Placental pericyte (primary cell): ENCODE measurements at places on chromosomes 1 and 21. TPM values are rescaled to one million over a fixed set of nuclear protein-coding genes. Genes with fewer than 3 reads are reported as not detected.

The OVAAL gene
- total RNA-seq = not detected in 2 replicates

The CRYBG2 gene
- under 0.01 TPM in 1 of 2 replicates, not detected in the other for total RNA-seq

The CYP4A22 gene
- not detected in 2 replicates for total RNA-seq

The CR1 gene
- total RNA-seq = under 0.01 TPM in 1 of 2 replicates, not detected in the other

The FCGR2B gene
- 0.14 TPM in 1 of 2 replicates, not detected in the other for total RNA-seq

The INKA2 gene
- 4.0 and 6.3 TPM in 2 replicates for total RNA-seq

The ZBTB48 gene
- 11.5 and 14.4 TPM in 2 replicates for total RNA-seq

The CD1B gene
- total RNA-seq = not detected in 2 replicates

The USH2A gene
- under 0.01 TPM in 1 of 2 replicates, not detected in the other for total RNA-seq

The TDRD5 gene
- total RNA-seq = not detected in 2 replicates

The NBPF26 gene
- total RNA-seq = 13.7 and 24.1 TPM in 2 replicates

The SPOCD1 gene
- 56.7 and 148 TPM in 2 replicates for total RNA-seq
